ENCODE measurements at places on chromosomes 1 and 21.

DNA sequence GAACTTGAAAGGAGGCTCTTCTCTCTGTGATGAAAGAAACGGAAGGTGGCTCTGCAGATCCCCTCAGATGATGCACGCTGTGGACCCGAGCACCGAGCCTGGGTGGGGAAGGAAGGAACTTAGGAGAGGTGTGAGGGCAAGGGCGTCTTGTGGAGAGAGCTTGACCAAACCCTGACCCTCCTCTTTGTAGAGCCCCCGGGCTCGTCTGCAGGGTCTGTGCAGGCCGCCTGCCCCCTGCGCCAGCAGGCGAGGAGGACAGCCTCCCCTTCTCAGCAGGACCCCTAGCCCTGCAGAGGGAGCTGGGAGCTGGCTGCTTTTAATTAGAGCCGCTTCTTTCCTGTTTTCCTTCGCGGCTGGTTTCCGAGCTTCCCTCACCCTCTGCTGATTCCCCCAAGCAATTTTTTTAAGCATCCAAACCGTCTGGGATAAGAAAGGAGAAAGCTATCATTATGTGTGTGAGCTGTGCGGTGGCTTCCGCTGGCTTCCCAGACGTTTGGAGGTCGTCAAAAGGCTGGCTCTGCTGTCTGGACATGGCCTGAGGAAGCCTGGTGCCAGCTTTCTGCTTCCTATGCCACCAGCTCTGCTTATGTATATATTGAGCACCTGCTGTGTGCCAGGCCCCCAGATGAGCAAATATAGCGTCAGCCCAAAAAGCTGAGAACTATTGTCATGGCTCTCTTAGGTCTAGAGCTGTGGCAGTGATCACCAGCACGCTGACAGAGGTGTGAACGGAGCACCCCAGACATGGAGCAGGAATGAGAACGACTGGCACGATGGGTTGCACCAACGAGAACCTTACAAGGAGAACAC, 160.2 kb upstream of the IRF2BP2 start:
- no peaks in the 10 kb centered on the region for H3K27me3 ChIP-seq
- peaks cover 15% of the 10 kb centered on the region for H3K4me1 ChIP-seq
- no peaks in the 10 kb centered on the region for H3K36me3 ChIP-seq

GRCh38 chr1:231844986-231845502, 218.5 kb downstream of the DISC1 start:
- H3K4me3 ChIP-seq: peak overlapping the region; percentile 8
- peak overlapping the region; percentile 54 for H3K27ac ChIP-seq
- peaks cover 20% of the 10 kb centered on the region for H3K4me1 ChIP-seq
- H3K27me3 ChIP-seq: no peaks in the 10 kb centered on the region
- peak; percentile 80 for DNase-seq

DNA sequence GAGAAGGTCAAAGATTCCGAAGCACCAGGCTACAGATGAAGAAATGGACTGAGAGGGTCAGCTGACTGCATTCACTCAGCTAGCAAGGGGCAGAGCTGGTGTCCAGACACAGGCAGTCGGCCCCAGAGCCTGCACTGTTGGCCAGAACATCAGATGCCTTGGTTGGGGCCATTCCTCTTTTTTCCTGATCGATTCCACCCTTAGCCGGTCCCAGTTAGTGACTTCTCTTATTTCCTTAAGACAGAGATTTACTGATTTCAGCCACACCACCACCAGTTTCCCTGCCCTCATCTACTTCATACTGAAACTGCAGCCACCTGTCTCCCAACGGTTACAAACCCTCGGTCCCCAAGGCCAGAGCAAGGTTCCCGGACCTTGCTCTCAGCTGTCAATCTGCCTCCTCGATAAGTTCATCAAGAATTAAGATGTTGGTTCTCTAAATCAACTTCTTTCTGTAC, 11.5 kb downstream of the CD58 start:
- H3K4me3 ChIP-seq: no peak overlapping the region
- peaks cover 24% of the 10 kb centered on the region for H3K4me1 ChIP-seq
- no peaks in the 10 kb centered on the region for H3K27me3 ChIP-seq
- H3K27ac ChIP-seq: no peak overlapping the region

DNA sequence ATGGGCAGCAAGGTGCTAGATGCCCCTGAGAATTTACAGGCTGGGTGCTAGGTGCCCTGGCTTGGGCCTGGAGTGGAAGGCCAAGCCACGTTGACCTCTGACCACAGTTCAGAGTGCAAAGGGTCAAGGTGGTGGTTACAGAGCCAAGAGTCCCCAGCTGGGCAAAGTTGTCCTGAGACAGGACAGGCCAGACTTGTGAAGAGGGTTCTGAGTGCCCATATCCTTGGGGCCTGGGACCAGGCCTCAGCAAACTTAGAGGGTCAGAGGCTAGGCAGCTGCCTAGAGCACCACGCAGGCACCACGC, 18.9 kb upstream of the SELENON start:
- H3K27me3 ChIP-seq: no peaks in the 10 kb centered on the region
- no peak for DNase-seq

DNA sequence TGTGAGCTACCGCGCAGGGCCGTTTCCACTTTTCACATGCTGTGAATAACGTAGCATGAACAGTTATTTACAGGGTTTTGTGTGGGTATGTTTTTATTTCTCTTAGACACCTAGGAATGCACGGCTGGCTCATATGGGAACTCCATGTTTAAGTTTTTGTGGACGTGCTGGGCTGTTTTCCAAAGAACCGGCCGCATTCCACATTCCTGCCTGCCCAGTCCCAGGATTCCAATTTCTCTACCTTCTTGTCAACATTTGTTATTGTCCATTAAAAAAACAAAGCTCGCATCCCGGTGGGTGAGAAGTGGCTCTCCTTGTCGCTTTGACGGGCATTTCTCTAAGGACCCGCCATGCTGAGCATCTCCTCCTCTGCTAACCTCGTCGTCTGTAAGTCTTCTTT, 47.1 kb upstream of the LRRC3 start:
- no peak overlapping the region for H3K27ac ChIP-seq
- H3K4me3 ChIP-seq: no peak overlapping the region
- H3K4me1 ChIP-seq: no peaks in the 10 kb centered on the region
- no peaks in the 10 kb centered on the region for H3K36me3 ChIP-seq
- H3K27me3 ChIP-seq: peaks cover 8% of the 10 kb centered on the region

- no peak overlapping the region for H3K27ac ChIP-seq
- no peaks in the 10 kb centered on the region for H3K36me3 ChIP-seq
- H3K4me3 ChIP-seq: no peak overlapping the region
- H3K27me3 ChIP-seq: peaks cover 19% of the 10 kb centered on the region
- no peaks in the 10 kb centered on the region for H3K4me1 ChIP-seq
- DNase-seq: no peak
Observed at GRCh38 chr1:60222360-60223115, 149.0 kb upstream of the C1orf87 start.

DNA sequence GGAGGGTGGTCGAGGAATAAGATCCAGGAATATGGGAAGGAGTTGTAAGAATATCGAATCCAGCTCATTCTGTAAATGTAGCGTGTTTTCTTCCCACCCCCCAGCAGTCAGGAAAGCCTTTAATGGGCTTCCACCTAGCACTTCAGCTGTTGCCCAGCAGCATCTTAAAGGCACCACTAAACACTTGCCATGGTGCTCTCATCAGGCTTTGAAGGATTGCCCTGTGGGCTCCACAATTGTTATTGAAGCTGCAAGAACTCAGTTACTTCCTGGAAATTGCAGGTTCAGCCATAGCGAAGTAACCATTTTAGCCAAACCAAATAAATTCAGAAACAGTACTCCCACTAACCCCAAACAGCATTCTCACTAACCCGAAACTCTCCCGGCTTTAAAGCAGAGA, 511.2 kb downstream of the PLPP3 start:
- peaks cover 43% of the 10 kb centered on the region for H3K4me1 ChIP-seq
- H3K27me3 ChIP-seq: no peaks in the 10 kb centered on the region
- DNase-seq: no peak
- H3K36me3 ChIP-seq: no peaks in the 10 kb centered on the region
- no peak overlapping the region for H3K4me3 ChIP-seq

DNA sequence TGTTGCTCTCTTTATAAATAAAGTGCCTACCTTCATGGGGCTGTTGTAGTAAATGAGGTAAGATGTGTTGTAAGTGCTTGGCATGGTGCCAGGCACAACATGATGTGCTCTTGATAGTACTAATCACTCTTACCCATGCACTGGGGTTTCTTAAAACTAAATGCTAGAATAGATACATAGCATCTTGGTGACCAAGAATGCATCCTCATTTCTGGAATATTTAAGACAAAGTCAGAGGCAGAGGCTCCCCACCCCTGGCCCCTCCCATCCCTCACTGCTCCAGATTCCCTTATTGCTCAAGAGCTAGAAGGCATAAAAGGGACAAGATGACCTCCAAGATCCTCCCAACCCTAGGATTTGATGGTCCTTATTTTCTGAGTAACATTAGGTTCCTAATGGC, 61.3 kb downstream of the GLUL start:
- no peaks in the 10 kb centered on the region for H3K27me3 ChIP-seq
- H3K27ac ChIP-seq: no peak overlapping the region
- no peak overlapping the region for H3K4me3 ChIP-seq
- H3K4me1 ChIP-seq: no peaks in the 10 kb centered on the region
- no peaks in the 10 kb centered on the region for H3K36me3 ChIP-seq
- no peak for DNase-seq

- H3K36me3 ChIP-seq: no peaks in the 10 kb centered on the region
- H3K27ac ChIP-seq: no peak overlapping the region
- H3K27me3 ChIP-seq: peaks cover 35% of the 10 kb centered on the region
Observed at GRCh38 chr1:29344336-29344735, 108.0 kb downstream of the PTPRU start.

DNA sequence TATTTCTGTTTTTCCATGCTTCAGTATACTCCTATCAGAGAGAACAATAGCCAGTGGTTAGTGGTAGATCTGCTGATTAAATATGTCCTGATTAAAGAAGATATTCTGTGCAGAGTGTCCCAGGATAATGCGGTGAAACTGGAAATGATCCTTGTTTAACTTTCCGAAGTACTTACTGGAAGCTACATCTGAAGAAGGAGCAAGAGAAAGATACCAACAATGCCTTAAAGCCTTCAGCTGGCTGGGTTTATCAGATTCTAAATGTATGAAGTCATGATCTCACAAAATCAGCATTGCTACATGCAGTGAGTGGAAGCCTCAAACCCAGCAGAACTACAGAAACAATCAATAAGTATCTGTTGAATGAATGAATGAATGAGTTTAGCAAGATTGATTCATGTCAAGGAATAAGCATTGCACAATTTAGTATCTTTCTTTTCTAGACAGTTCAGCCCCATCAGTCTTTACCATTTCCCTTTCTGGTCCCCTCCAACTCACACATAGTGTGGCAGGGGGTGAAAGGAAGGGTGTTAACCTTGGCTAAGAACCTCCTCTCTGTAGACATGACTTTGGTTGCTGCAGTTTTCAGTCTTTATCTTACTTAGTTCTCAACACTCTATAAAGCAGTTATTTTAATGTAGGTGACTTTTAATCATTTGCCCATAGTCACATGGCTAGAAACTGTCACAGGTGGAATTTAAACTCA, 24.7 kb upstream of the DNASE2B start:
- no peaks in the 10 kb centered on the region for H3K36me3 ChIP-seq
- DNase-seq: no peak

- no peak overlapping the region for H3K27ac ChIP-seq
- no peaks in the 10 kb centered on the region for H3K36me3 ChIP-seq
- H3K4me3 ChIP-seq: no peak overlapping the region
- H3K4me1 ChIP-seq: peaks cover 9% of the 10 kb centered on the region
- no peaks in the 10 kb centered on the region for H3K27me3 ChIP-seq
- DNase-seq: no peak
Observed at GRCh38 chr1:97806326-97806725, 114.5 kb downstream of the DPYD start.

GRCh38 chr1:186845576-186846210, 16.9 kb downstream of the PLA2G4A start:
- no peak for DNase-seq
- no peak overlapping the region for H3K27ac ChIP-seq
- H3K4me3 ChIP-seq: no peak overlapping the region
- H3K36me3 ChIP-seq: no peaks in the 10 kb centered on the region
- H3K4me1 ChIP-seq: peaks cover 10% of the 10 kb centered on the region

DNA sequence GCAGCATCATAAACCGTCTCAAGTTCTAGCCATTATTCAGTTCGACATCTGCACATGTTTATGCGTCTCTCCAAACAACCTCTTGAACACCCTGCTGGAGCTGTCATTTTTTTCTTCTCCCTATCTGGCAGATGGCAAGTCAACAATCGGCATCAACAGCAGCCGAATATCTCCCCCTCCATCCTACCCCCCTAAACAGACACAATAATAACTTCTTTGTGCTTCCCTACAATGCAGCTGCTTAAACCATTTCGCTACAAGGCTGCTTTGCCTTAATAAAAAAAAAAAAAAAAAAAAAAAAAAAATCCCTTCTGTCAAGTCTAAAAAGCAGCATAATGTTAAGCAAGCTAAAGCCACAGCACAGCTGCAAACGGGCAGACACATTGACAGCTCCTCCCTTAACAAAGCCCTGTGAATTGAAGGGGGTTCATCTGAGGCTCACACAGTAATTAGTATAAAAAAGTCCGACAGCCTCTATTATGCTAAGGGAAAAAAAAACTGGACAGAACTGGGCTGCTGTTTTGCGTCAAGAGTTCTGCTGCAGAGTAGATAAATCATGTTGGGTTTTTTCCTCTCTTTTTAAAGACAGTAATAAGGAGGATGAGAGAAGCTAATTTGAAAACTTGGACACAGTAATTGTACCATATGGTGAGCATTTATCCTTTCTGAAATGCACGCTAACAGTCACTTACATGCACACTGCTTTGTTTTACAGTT, 136.4 kb downstream of the AKT3 start:
- no peak for DNase-seq
- H3K27ac ChIP-seq: no peak overlapping the region

- no peak overlapping the region for H3K27ac ChIP-seq
- H3K4me3 ChIP-seq: no peak overlapping the region
- H3K27me3 ChIP-seq: no peaks in the 10 kb centered on the region
- no peaks in the 10 kb centered on the region for H3K36me3 ChIP-seq
- H3K4me1 ChIP-seq: peaks cover 14% of the 10 kb centered on the region
- DNase-seq: no peak
Observed at GRCh38 chr1:240827786-240828185, 215.8 kb upstream of the GREM2 start.

- H3K4me1 ChIP-seq: no peaks in the 10 kb centered on the region
- H3K27ac ChIP-seq: no peak overlapping the region
- no peaks in the 10 kb centered on the region for H3K27me3 ChIP-seq
- H3K4me3 ChIP-seq: no peak overlapping the region
- DNase-seq: peak; percentile 22
Observed at GRCh38 chr1:45843474-45843905, 40.1 kb downstream of the MAST2 start.

DNA sequence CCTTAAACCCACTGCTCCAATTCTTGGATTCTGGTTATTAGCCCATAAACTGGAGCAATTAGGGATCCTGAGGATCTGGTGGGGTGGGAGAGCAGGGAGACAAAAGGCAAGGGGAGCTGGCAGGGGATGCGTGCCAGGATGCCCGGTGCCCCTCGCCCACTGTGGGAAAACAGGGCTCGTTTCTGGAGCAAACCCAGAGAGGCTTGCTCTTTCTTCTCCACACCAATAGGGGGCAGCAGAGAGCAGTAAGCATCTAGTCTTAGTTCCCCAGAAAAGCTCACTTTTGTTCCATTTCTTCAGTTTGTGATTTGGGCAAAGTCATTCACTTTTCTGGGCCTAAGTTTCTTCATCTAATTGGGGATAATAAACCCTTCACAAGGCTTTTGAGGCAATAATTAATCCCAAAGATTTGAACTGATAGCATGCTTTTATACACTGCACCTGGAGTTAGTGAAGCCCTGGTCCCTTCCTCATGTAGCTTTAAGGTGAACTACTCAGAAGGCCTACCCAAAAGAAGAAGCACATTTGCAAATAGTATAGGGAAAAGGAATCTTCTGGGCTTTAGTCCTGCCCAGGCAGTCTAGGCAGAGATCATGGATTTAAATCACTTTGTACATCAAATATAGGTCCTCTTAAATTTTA, 160.6 kb upstream of the USP24 start:
- peak; percentile 58 for DNase-seq
- no peaks in the 10 kb centered on the region for H3K36me3 ChIP-seq
- peak overlapping the region; percentile 90 for H3K27ac ChIP-seq
- H3K4me3 ChIP-seq: no peak overlapping the region
- peaks cover 49% of the 10 kb centered on the region for H3K4me1 ChIP-seq

Measured in PC-3 (cell line).